GM13977 (cell line): ENCODE measurements at places on chromosomes 2 and 18.

DNA sequence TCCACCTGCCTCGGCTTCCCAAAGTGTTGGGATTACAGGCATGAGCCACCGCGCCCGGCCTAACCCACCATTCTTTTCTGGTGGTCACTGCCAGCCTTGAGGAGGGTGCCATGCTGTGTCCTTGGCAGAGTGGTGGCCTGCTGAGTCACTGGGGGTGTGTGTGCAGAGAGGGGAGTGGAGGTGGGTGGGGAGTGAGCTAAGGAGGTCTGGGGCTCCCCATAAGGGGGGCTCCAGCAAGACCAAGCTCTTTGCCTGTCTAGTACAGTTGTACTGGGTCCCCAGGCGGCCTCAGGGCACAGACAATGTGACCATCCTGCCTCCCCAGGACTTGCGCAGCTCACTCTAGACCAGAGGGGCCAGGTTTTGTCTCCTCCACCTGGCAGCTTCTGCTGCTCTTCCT is 36.1 kb downstream of the LAMA3 start:
- no peak for DNase-seq

DNA sequence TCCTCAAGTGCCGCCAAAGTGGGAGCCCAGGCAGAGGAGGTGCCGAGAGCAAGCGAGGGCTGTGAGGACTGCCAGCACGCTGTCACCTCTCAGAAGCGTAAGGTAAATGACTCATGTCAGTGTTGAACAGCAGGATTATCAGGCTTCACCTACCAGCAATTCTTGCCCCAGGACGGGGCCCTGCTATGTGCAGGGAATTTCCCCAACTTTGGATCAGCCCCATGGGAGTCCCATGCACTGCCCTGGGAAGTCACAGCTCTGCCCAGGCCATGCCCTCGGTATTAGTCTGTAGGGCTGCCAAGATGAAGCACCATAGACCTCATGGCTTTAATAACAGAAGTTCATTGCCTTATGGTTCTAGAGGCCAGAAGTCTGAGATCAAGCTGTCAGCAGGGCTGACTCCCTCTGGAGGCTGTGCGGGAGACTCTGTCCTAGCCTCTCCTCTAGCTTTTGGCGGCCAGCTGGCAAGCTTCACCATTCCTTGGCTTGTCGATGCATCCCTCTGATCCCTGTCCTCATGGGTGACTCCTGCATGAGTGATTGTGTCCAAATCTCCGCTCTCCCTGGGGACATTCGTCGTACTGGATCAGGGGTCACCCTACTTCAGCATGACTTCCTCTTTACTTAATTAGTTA is 55.9 kb downstream of the TRPM8 start:
- DNase-seq: no peak

DNA sequence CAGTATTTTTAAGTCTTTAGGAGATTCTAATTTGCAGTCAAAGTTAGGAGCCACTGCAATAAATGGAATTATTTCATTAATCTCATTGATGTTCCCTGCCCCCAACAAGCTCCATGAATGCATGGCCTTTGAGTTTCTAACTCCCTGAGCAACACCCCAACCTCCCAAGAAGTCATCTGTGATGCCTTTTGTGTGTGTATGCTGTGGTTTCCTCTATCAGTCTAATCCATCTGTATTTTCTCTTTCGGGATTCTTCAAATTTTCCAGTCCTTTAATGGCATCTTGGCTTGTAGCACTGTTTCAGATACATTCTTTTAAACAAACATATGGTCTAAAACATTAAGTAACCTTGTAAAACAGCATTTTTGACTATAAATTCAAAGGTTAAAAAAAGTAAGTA is 16.8 kb downstream of the SERPINB10 start:
- no peak for DNase-seq

DNA sequence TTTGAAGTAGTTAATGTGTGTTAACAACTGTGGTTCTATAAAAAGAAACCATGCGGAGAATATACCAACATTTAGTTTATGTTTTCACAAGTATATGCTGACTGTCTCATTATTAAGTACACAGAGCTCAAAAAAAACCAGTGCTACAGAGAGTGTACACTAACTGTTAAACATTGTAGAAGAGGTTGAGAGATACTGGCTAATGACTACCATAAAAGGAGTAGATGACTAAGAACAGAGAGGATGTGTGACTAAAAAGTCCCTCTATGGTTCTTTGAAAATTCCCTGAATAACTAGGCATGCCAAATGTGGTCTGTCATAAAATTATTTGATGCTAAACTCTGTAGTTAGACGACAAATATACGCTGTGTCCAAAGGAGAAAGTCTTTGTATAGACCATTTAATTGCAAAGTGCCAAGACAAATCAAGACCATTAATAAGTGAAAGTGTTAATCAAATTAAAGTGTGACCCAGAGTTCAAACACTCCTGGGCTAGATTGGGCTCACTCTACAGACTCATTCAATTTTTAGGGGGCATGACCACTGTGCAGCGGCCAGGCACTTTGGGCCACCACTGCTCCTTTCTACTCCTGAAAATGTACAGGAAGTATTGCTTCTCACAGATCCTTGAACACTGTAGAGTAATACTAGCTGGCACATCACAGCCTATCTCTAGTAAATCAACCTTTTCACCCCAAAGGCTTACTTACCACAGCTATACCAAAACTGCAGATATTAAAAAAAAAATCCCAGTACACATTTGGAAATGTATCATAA is 45.1 kb upstream of the SERTAD2 start:
- DNase-seq: peak; percentile 67

DNA sequence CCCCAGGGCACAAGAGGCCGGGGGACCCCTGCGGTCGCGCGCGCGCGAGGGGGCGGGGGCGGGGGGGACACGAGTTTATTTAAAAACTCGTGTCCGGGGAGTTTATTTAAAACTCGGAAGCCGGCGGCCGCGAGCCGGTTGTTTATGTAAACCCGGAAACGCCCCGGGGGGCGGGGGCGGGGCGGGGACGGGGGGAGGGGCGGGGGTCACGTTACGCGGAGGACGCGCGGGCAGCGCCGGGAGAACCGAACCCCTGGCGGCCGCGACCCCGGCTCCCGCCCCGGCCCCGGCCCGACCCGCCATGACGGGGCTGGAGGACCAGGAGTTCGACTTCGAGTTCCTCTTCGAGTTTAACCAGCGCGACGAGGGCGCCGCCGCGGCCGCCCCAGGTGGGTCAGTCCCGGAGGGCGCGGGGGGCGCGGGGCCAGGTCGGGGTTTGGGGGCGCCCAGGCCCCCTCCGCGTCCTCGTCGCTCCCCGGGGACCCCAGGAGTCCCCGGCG is 4.4 kb downstream of the NFATC1 start:
- peak; percentile 91 for DNase-seq

- no peak for DNase-seq
Measured at GRCh38 chr2:170006587-170007325, 171.2 kb upstream of the MYO3B start.

- DNase-seq: no peak
Measured at GRCh38 chr2:157339965-157340655, 14.5 kb upstream of the ERMN start.

DNA sequence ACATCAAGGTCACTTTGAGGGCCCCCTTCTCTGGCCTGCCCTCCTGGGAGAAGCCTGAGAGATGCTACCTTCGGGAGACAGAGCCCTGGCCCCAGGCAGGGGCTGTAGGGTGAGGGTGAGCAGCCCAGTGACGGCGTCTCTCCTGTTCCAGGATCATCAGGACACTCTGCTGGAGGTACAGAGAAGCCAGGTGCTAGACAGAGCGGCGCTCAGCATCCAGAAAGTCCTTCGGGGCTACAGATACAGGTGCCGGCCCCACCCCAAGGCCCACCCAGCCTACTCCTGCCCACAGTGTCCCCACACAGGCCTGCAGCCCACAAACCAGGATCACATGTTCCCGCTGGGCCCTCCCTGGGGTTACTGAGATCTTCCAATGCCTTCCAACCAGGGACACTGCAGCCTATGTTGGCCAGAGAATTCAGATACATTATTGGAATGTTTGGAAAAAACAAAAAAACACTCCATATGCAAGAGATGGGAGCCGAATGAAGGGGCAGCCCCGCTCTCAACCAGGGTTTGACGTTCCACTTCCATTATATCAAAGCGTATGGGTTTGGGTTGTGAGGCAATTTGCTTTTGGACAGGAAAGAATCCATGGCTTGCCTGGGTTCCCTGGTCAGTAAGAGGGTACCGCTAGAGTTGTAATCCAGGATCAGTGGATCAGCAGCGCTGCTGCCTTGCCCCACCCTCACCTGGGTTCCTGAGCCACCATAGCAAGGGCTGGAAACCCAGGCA is 49.5 kb upstream of the GPR17 start:
- no peak for DNase-seq

- DNase-seq: no peak
Measured at GRCh38 chr2:56582570-56582969, 398.8 kb downstream of the CCDC85A start.

- peak; percentile 70 for DNase-seq
Measured at GRCh38 chr2:2879781-2880180, 497.8 kb downstream of the EIPR1 start.

DNA sequence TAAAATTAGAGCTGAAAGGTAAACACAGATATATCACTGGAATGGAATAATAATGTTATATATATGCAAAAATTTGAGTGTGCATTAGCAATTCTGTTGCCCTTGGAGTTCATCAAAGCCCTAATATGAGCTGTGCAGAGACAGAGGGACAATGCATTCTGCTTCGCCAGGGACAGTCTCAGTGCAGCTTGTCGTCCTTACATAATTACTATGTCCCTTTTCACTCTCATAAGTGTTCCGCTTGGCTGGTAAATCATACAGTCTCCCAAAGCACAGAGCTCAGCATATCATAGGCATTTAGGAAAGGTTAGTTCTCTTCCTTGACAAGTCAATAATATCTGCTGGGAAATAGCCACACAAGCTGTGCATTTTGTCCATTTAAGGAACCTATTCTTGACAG is 30.7 kb downstream of the MAPK4 start:
- no peak for DNase-seq

DNA sequence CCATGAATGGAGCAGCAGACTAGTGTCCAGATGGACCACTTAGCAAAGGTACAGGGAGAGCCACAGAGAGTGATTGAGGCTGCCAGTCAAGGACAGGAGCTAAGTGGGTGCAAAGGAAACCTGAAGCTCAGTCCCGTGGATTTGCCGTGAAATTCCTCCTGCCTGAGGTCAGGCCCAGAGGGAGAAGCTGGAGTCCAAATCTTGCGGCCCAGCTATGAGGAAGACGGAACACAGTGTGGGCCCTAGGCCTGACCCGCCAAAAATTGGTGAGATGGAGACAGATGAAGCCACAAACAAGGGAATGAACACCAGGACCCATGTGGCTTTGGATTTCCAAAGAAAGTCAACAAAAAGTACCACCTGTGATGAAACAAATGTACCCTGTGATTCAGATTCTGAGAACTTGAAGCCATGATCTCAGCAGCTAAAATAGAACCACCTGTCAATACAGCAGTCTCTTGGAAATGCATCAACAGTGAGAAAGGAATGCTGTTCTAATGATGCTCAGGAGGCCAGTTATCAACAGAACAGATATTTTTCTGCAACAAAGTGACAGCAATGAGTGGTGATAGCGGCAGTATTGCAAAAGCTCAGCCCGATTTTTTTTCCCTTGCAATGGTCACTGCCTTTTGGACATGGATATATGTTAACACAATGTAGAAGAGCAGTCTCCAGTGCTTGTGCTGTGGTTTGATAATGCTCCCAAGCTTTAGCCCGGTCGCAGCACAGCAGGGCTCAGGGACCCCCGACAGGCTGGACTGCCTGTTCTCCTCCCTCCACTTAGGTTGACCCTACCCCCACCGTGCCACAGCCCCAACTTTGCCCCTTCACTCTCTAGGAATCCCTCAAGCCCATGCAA is 10.7 kb downstream of the COL6A3 start:
- DNase-seq: no peak

- no peak for DNase-seq
Measured at GRCh38 chr2:179884193-179884592, 22.8 kb upstream of the ZNF385B start.

DNA sequence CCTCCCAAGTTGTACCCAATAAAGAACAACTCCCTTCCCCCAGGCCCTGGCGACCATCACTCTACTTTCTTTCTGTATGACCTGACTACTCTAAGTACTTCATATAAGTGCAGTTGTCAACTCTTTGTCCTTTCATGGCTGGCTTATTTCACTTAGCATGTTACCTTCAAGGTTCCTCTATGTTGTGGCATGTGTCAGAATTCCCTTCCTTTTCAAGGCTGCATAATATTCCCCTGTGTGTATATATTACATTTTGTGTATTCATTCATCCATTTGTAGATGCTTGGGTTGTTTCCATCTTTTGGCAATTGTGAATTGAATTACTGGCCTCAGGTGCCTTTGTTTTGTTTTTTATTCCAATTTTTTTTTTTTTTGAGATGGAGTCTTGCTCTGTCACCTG is 181.9 kb upstream of the RAB12 start:
- DNase-seq: no peak

- DNase-seq: no peak
Measured at GRCh38 chr2:43984533-43984932, 11.3 kb downstream of the LRPPRC start.

- no peak for DNase-seq
Measured at GRCh38 chr2:215850380-215850779, 163.0 kb downstream of the MREG start.
